Activated B cell treated with CpG ODN at 0.5 μM for 24 hours (primary cell): ENCODE measurements at places on chromosomes 4 and X. TPM values are rescaled to one million over a fixed set of nuclear protein-coding genes. Genes with fewer than 3 reads are reported as not detected.

DNA sequence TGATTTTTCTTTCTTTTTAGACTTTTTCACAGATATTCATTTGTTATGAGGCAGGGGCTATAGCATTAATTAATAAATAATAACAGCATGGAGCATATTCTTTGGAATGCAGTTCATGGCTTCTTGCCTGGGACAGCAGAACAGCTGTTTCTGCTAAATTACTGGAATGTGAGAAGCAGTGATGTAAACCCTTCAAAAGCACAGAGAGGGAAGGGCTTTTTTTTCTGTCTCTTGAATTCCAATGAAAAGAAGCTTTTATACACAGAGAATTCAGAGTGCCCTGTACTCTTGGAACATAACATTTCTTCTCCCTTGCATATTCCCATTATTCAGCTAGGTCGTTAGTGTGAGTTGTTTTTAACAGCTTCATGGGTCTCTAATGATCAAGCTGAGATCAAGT, 28.5 kb upstream of the ANK2 start:
- no peaks in the 10 kb centered on the region for H3K4me1 ChIP-seq
- no peak for DNase-seq
- H3K36me3 ChIP-seq = no peaks in the 10 kb centered on the region
- no peak overlapping the region for H3K4me3 ChIP-seq
- H3K27ac ChIP-seq = no peak overlapping the region

- H3K4me1 ChIP-seq = no peaks in the 10 kb centered on the region
- H3K27ac ChIP-seq = no peak overlapping the region
- no peak for DNase-seq
- no peaks in the 10 kb centered on the region for H3K36me3 ChIP-seq
- no peak overlapping the region for H3K4me3 ChIP-seq
- H3K27me3 ChIP-seq = no peaks in the 10 kb centered on the region
Measured at GRCh38 chrX:10828036-10828435, 207.7 kb upstream of the MID1 start.

- H3K27me3 ChIP-seq = no peaks in the 10 kb centered on the region
- no peak for DNase-seq
- no peak overlapping the region for H3K27ac ChIP-seq
- H3K4me3 ChIP-seq = no peak overlapping the region
- no peaks in the 10 kb centered on the region for H3K4me1 ChIP-seq
Measured at GRCh38 chr4:122118243-122118642, 33.9 kb upstream of the BLTP1 start.

- no peak for DNase-seq
- H3K4me1 ChIP-seq = no peaks in the 10 kb centered on the region
- H3K4me3 ChIP-seq = no peak overlapping the region
Measured at GRCh38 chr4:37440501-37440900, 196.0 kb downstream of the NWD2 start.

- no peak overlapping the region for H3K27ac ChIP-seq
- no peak overlapping the region for H3K4me3 ChIP-seq
- DNase-seq = no peak
- no peaks in the 10 kb centered on the region for H3K36me3 ChIP-seq
- peaks cover 10% of the 10 kb centered on the region for H3K27me3 ChIP-seq
Measured at GRCh38 chr4:153212736-153213135, 8.5 kb downstream of the TRIM2 start.

- no peaks in the 10 kb centered on the region for H3K4me1 ChIP-seq
- no peaks in the 10 kb centered on the region for H3K27me3 ChIP-seq
- no peak overlapping the region for H3K4me3 ChIP-seq
- no peak for DNase-seq
Measured at GRCh38 chrX:146707781-146708180, 101.8 kb upstream of the CXorf51B start.

BEX1 gene
- 0.84 TPM in 1 of 2 replicates, not detected in the other for total RNA-seq

PSAPL1 gene
- total RNA-seq = not detected in 2 replicates

GPR119 gene
- not detected in 2 replicates for total RNA-seq

GRCh38 chr4:141347684-141348083, 127.0 kb downstream of the ZNF330 start:
- no peak overlapping the region for H3K4me3 ChIP-seq
- no peaks in the 10 kb centered on the region for H3K27me3 ChIP-seq
- no peaks in the 10 kb centered on the region for H3K36me3 ChIP-seq
- no peak for DNase-seq

DNA sequence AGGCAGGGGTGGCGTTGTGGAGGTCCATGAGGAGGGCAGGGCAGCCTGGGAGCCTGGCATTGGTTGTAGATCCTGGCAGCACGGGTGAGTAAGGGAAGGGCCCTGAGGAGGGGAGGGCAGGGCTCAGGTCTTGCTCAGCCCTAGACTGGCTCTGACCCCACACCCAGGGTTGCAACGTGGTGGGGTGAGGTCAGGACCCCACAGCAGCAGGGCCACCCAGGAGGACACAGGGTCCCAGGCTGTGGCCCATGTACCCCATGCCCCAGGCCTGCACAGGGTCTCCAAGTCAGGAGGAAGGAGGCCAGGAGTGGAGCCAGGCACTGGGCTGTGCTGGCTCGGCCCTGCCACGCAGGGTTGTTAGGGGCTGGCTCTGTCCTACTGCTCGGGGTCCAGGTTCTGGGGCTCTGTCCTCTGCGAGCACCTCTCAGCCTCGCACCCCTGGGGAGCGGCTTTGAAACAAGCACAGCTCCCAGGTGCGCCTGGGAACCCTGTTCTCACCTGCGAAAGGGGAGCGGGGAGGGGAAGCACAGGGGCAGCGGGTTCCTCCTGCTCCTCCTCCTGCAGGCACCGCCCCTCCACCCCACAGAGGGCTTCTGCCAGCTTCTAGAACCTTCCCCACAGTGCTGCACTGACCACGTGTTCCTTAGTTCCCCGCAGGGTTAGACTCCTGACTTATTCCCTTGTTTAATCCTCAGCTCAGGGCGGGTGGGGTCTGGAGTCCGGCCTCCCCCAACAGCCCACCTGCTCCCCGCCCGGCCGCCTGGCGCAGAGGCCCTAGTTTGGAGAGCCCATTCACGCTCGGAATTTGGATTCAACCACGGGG, 20.4 kb downstream of the MSANTD1 start:
- peaks cover 11% of the 10 kb centered on the region for H3K4me1 ChIP-seq
- peaks cover 1% of the 10 kb centered on the region for H3K36me3 ChIP-seq
- no peak for DNase-seq

GRCh38 chrX:48513670-48514069, 4.9 kb downstream of the PORCN start:
- H3K36me3 ChIP-seq = peaks cover 7% of the 10 kb centered on the region
- H3K27me3 ChIP-seq = no peaks in the 10 kb centered on the region
- H3K27ac ChIP-seq = no peak overlapping the region
- no peak for DNase-seq

DNA sequence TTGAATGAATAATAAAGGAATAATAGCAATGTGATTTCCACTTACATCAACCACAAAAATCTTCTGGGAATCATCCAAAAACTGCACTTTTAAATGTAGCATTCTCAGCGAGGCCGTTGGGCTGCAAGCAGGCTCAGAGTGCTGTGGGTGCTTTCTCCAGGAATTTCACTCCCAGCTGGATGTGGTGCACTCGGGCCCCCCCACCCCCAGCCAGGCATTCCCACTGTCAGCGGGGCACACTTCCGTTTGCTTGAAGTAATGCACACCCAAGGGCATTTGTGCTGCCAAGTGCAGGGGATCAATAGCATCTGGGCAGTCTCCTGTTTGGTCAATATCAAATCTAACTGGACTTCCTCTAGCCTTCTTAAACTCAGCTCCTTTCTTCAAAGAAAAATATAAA, at the start of gene FRMD7:
Gene FRMD7, minus strand, starts transcription at position 278 of the 400 bp plus-strand sequence. Its CDS starts 176 bp downstream, at position 102.
- H3K27ac ChIP-seq = no peak within 1 kb of the TSS
- no peak for DNase-seq
- H3K4me3 ChIP-seq = no peak within 1 kb of the TSS
- H3K27me3 ChIP-seq = no peaks in the 10 kb centered on the region
- H3K4me1 ChIP-seq = no peaks in the 10 kb centered on the region

PNMA5 gene
- 0.27 TPM in 1 of 2 replicates, not detected in the other for total RNA-seq

DNA sequence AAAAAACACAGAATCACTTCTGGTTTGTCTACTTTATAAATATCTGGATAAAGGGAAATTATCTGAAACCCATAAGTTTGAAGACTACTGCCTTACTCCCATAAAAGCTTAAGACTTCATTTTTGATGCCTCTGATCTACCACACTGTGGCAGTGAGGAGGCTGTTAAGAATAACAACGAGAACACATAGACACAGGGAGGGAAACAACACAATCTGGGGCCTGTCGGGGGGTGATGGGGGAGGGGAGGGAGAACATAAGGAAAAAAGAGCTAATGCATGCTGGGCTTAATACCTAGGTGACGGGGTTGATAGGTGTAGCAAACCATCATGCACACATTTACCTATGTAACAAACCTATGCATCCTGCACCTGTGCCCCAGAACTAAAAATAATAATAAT, 573.7 kb downstream of the GBA3 start:
- H3K4me1 ChIP-seq = no peaks in the 10 kb centered on the region
- H3K4me3 ChIP-seq = no peak overlapping the region
- no peaks in the 10 kb centered on the region for H3K36me3 ChIP-seq

FATE1 gene
- not detected in 2 replicates for total RNA-seq

DNA sequence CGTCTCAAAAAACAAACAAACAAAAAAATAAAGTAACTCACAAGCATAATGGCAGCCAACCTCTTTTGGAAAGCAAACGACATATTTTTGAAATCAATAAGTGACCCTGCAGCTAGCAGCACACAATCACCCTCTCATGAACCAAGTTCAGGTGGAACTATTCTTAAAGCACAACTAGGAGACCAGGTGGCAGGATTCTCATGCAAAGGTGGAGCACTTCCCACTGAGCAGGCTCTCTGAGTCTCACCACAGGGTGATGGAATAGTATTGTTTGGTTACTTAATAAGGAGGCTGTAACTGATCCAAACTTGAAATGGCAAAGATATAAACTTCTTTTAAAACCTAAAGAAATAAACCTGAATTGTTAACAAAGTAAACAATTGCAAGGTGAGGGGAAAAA, 1293.1 kb downstream of the PCDH19 start:
- no peak overlapping the region for H3K4me3 ChIP-seq
- H3K36me3 ChIP-seq = no peaks in the 10 kb centered on the region
- no peak for DNase-seq
- H3K27me3 ChIP-seq = no peaks in the 10 kb centered on the region
- H3K4me1 ChIP-seq = no peaks in the 10 kb centered on the region

GRCh38 chrX:29024871-29025270, 437.6 kb downstream of the IL1RAPL1 start:
- H3K36me3 ChIP-seq = no peaks in the 10 kb centered on the region
- no peak overlapping the region for H3K4me3 ChIP-seq
- no peaks in the 10 kb centered on the region for H3K27me3 ChIP-seq
- no peak overlapping the region for H3K27ac ChIP-seq

GRCh38 chr4:113187358-113187757, 137.9 kb downstream of the ANK2 start:
- no peak overlapping the region for H3K4me3 ChIP-seq
- no peak overlapping the region for H3K27ac ChIP-seq
- DNase-seq = no peak
- no peaks in the 10 kb centered on the region for H3K4me1 ChIP-seq
- H3K27me3 ChIP-seq = peaks cover 2% of the 10 kb centered on the region
- H3K36me3 ChIP-seq = no peaks in the 10 kb centered on the region
